ENCODE measurements at places on chromosomes 7 and 10.
A peak's percentile ranks its signal among the peaks of the same experiment; 100 is the strongest.

GRCh38 chr10:23326544-23327307 is 17.9 kb downstream of the C10orf67 start:
- no peak for DNase-seq

GRCh38 chr7:47335071-47335470 is 246.8 kb downstream of the TNS3 start:
- no peak for DNase-seq

DNA sequence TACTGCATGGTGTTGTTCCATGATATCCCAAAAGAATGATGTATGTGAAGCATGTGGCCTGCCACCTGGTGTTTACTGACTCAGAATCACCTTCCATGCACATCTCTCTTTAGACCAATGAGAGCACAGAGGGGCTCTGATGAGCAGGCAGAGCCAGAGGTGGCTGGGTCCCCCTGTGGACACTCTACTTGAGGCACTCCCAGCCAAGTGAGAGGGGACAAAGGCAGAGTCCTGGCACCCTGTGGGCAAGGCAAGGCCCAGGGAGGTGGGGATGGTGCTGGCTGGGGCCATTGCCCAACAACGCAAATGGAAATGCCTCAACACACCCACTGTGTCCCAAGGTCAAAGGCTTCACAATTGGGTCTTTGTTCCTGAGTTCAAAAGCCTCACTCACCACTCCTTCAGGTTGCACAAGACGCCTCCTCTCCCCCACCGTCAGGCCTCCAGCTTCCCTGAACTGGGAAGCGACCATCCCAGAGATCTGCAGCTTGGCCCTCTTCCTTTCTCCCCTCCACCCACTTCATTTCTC is 164.6 kb downstream of the NEURL1 start:
- no peak for DNase-seq

DNA sequence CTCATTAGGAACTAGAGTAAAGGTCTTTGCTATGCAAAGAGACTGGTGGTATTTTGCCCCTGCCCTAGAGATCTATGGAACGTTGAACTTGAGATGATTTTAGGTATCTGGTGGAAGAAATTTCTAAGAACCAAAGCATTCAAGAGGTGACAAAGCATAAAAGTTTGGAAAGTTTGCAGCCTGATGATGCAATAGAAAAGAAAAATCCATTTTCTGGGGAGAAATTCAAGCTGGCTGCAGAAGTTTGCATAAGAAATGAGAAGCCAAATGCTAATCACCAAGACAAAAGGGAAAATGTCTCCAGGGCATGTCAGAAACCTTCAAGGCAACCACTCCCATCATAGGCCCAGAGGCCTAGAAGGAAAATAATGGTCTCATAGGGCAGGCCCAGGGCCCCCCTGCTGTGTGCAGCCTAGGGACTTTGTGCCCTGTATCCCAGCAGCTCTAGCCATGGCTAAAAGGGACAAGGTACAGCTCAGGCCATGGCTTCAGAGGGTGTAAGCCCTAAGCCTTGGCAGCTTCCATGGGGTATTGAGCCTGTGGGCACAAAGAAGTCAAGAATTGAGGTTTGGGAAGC is 16.5 kb downstream of the TFPI2 start:
- DNase-seq: no peak

DNA sequence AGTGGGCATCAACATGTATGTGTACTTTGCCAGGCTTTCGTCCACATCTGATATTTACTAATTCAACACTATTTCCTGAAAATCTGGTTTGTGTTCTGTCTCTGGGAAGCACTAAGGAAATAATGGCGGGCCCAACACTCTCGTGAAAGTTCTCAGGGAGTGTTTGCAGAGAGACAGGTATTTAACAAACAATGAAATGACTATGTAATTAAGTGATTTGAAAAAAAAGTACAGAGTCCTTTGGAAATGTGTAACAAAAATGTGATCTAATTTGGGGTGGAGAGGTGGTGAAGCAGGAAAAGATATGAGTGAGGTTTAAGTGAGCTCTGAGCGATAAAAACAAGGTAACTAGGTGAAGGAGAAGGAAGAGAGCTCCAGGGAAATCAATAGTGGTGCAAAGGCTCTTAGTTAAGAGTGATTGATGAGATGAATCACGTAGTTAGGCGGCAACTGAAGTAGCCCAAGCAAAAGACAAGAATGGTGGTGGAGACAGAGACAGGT is 95.3 kb upstream of the DNAJB12 start:
- no peak for DNase-seq

DNA sequence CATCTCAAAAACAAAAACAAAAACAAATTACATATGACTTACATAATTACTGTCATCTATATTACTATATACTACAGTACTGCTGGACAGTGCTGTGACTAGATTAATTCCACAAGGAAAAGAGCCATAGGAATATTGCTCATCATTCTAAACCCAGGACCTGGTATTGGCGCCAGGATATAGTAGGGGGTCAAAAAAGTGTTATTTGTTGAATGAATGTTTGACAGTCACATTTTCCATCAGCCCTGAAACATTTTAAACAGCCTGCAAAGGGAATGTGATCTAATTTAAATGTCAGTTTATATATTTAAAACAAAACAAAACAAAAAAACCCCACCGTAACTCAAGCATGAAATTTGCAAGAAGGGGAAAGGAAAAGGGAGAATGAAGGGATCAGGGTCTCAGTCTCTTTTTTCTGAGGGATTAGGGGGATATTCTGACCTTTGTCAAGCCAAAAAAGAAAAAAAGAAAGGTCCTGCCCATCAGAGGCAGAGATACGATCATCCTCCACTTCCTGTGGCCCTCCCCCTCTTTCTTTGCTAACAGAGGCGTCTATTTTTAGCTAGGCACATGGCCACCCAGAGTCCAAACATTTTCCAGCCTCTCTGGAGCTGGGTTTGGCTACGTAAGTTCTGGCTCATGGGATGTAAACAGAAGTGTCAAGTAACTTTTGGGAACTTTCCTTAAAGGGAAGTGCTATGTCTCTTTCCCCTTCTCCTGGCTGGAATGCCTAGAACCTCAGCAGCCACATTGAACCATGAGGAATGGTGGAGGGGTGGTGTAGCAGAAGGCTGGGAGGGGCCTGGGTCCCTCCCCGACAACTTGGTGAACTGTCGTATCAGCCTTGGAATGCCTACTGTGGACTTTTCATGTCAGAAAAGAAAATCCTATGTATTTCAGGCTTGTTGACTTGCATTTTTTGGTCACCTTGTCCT is 44.6 kb upstream of the DLG5 start:
- DNase-seq: no peak

GRCh38 chr10:119755446-119755845 is 29.6 kb downstream of the INPP5F start:
- DNase-seq: no peak

DNA sequence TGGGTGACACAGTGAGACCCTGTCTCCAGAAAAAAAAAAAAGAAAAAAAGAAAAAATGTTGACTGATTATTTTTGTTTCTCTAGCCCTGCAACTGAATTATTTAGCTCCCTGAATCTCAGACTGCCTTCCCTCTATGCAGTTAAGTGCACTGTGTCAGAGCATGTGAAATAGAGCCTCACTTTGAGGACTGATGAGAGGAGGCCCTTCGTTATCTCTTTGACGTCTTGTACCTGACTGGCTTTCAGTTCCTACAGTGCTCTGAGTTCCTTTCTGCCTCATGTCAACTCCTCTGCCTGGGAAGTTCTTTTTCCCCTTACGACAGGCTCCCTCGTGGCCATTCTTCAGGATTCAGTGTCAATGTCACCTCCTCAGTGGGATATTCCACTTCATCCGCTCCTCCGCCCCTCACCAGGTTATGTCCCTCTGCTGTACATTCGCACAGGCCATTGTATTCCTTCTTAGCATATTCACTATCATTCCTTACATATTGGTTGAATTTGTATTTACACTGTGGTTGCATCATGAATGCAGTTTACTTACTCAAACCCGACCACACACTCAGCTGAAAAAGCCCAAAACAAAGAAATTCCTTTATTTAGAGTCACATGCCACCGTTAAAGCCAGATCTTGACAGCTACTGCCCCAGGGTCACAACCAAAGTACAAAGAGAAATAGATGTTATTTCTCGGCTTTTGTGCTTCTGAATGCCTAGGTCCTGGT is 18.1 kb upstream of the CAMK2G start:
- no peak for DNase-seq

GRCh38 chr7:9945857-9946256 is 1027.8 kb upstream of the PHF14 start:
- no peak for DNase-seq

DNA sequence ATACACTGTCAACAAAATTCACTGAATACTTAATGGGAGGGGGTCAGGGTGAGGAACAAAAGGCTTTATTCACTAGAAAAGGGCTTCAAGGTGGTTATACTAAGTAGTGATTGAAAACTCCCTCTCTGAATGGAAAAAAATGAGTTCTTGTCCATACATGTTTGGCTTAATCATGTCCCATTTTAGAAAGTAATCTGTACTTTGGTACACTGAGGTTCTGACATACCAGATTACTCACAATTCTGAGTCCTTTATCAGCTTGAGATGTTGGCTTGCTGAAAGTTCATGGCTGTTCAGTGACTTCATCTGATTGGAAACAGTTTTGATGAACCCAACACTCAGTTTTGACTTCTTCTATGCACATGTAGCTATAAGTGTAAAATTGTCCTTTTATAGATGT is 12.8 kb upstream of the NOBOX start:
- no peak for DNase-seq

DNA sequence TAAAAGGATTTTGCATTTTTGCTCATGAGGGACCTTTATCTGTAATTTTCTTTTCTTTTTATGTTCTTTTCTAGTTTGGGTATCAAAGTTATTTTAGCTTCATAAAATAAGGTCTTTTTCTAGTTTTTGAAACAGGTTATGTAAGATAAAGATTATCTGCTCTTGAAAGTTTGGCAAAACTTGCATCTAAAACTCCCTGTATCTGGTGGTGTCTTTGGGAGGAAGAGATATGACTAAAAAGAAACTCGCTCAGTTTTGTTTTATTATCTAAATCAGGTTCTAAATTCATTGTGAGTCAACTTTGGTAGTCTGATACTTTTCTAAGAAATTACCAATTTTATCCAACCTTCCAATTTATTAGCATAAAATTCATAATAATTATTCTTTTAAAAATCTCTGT is 55.1 kb downstream of the VCL start:
- no peak for DNase-seq

DNA sequence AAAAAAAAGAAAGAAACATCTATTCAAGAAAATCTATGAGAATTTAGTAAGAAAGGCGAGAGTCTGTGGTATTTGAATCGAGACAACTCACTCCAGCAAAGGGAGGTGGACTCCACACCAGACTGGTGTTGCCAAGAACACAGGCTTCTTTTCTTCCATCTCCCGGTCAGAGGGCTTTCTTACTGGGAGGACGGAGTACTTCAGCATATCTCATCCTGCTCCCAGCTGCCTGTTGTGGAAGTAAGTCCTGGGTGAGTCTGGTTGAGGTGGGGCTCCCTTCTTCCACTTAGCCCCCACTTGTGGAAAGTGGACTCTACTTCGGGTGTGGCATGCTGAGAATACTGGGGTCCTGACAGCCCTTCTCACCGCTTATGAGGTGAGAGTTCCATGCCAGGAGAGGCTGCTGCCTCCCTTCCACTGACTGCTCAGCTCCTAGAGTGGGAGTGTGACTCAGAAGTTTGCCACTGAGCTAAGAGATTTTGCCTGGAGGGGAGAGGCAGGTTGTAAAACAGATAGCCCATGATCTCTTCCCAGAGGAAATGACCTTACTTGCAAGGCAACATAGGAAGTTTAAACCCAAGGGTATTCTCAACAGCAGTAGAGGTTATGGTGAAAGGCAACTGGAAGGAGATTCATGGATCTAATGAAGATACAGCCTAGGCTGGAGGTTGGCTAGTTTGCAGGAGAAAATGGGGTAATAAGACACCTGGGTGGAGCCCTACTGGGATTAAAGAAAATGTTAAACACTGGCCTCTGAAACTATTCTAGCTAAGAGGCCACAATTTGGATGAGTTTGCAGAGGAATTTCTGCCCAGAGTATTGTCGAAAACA is 3.5 kb upstream of the NACAD start:
- no peak for DNase-seq

- peak; percentile 73 for DNase-seq
Observed at GRCh38 chr10:62050893-62051433, 149.5 kb downstream of the ARID5B start.

GRCh38 chr10:109393425-109393824 is 529.9 kb downstream of the XPNPEP1 start:
- no peak for DNase-seq

- no peak for DNase-seq
Observed at GRCh38 chr10:78448994-78449418, 415.3 kb downstream of the RPS24 start.

- no peak for DNase-seq
Observed at GRCh38 chr7:95092324-95092723, 184.9 kb downstream of the PPP1R9A start.

- DNase-seq: no peak
Observed at GRCh38 chr7:117937049-117937752, 64.0 kb upstream of the CTTNBP2 start.

DNA sequence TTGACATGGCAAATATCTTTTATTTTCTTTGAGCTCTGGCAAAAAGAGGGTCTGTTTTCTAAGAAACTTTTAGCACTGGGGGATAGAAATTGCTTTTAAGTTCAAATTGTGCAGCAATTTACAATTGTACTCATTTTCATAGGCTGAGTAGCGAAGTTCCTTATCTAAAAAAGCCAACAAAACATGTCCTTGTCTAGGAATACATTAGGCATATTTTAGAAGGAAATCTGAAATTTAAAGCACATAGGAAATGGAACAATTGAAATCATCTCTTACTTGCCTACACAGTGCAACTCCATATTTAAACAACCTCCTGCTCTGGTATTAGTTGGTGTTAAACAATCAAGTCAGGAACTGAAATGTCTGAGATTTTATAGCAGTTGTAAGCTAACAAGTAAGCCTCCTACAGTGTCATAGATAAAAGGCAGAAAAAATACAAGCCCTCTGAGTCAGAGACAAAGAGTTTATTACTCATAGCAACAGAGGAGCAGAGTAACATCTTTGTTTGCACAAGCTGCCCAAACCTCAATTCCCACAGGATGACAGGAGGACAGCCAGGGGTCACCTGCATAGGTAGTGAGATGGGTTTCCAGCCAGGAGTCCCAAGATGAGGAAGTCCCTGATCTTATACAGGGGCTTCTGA is 280.2 kb upstream of the HGF start:
- DNase-seq: no peak

GRCh38 chr10:60206735-60207134 is 182.9 kb downstream of the ANK3 start:
- no peak for DNase-seq

Data from activated CD4-positive, CD25-positive, alpha-beta regulatory T cell treated with anti-CD3 and anti-CD28 coated beads, Interleukin-2, amount 50 U/mL, for 16 hours (primary cell).